ENCODE measurements at places on chromosomes 2 and 18.

DNA sequence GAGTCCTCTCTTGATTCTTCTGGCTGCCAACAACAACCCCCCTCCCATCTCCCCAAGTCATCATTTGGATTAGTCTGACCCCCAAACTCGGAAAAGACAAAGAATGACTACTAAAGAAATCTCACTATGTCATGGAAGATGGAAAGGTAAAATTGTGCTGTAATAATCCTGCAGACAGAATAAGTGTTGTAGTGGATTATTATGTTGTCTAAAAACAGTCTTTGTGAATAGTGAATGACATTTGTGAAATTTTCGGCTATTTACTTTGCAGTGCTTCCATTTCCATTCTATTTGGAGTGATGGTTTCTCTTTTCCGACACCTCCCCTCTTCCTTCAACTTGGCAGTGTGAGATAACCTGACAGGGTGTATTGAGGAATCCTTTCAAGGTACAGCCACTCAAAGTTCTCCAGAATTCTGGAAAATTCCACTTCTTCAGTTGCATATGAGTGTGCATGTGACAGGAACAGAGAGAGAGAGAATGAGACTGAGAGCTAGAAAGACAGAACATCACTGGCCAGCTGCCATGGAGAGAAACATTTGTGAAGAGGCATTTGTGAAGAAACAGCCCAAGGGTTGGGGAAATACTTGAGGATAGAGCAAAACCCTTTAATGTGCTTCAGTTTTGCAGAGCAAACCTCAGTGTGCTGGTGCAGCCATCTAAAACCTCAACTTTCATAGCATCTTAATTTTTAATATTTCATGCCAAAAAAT lies 141.9 kb upstream of the DLX2 start:
- no peak for DNase-seq

GRCh38 chr2:48268671-48269070 lies 261.3 kb upstream of the STON1 start:
- DNase-seq = no peak

- DNase-seq = no peak
These were observed 228.7 kb downstream of the ARHGAP15 start for GRCh38 chr2:143357966-143358365.

- no peak for DNase-seq
These were observed 168.6 kb downstream of the ZNF407 start for GRCh38 chr18:74766251-74766650.

DNA sequence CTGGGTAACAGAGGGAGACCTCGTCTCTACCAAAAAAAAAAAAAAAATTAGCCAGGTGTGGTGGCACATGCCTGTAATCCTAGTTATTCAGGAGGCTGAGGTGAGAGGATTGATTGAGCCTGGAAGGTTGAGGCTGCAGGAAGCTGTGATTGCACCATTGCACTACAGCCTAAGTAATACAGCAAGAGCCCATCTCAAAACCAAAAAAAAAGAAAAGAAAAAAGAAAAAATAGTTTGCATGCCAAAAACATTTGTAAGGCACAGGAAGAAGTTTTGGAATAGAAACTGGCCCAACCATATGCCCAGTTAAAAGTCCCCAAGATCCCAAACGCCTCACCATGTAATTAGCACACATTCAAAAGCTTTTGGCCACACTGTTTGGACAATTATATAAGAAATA lies 13.4 kb upstream of the ACOXL start:
- no peak for DNase-seq

GRCh38 chr2:241798081-241798630 lies 10.8 kb upstream of the NEU4 start:
- peak; percentile 21 for DNase-seq

- DNase-seq = no peak
These were observed 43.7 kb upstream of the APCDD1 start for GRCh38 chr18:10410472-10411308.

- DNase-seq = no peak
These were observed 162.0 kb downstream of the SH3BP4 start for GRCh38 chr2:235113854-235114253.

DNA sequence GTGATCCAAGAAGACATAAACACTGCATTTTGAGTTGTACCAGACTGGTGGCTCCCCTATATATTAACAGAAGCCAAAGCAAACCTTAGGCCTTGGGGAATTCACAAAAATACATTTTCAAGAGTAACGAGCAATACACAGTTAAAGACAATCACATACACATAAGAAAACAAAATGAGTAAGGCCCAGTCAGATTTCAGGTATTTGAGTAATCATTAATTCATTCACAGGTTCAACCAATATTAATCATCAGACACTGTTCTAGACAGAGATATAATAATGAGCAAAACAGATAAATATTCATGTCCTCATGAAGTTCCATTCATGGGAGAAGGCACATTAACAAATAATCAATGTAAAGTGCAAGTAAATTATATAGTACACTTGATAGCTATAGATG lies 9.6 kb downstream of the STPG4 start:
- DNase-seq = no peak

GRCh38 chr2:241958818-241959545 lies 89.5 kb downstream of the RTP5 start:
- DNase-seq = no peak

GRCh38 chr18:62880673-62881364 lies 165.5 kb downstream of the PHLPP1 start:
- DNase-seq = peak; percentile 13

- DNase-seq = no peak
These were observed 4.0 kb downstream of the WDR54 start for GRCh38 chr2:74425523-74425922.

GRCh38 chr18:75304678-75305557 lies 94.3 kb downstream of the TSHZ1 start:
- DNase-seq = no peak

GRCh38 chr18:36693931-36694620 lies 134.7 kb downstream of the TPGS2 start:
- peak; percentile 87 for DNase-seq

DNA sequence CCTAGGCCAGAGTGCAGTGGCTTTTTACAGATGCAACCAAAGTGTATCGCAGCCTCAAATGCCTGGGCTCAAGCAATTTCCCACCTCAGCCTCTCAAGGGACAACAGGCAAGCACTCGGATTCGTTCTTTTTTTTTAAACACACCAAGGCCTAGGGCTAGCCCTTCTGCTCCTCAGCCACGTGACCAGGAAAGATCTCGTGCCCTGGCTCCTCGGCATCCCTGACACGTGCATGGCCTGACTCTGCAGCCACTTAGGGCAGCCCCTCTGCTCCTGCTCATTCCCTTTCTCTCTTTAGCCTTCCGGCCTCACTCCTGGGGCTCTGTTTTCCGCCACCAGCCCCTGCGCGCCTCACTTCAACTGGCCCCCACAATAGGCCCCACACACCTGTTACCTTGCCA lies 18.4 kb downstream of the FAM178B start:
- no peak for DNase-seq

DNA sequence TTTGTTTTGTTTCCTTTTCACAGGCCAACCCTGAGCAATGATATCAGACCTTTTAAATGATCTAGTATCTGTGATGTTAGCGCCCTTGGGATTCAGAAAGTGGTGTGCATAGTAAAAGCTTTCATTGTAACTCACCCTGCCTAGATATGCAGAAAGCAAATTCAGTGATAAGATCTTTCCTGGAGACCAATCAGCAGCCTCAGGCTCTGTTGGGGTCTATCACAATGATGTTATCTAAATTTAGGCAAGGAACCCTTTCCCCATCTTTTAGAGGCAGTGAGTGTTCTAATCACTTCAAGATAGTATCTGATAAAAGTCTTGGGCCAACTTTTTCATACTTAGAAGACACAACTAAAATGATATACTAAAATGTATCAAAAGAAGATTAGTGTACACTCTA lies 23.6 kb upstream of the PNO1 start:
- no peak for DNase-seq

- no peak for DNase-seq
These were observed 208.0 kb downstream of the TFCP2L1 start for GRCh38 chr2:121076885-121077549.

DNA sequence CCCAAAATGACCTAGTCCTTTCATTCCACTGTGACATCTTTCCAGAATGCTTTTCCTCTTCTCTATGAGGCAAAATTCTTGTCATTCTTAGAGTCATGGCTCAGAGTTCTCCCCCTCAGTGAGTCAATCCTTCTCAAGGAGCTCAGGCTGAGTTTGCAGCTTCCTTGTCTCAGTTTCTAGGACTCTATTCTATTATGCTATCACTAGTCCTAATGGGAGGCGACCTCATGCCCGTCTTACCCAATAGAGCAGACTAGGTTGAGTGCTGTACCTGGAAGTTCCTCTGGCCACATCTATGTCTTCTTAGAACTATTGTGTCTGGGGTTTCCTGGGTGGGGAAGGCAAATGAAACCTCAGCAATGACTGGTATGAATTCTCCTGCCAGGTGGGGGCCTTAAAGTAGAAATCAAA lies 51.5 kb downstream of the HAUS1 start:
- DNase-seq = no peak

DNA sequence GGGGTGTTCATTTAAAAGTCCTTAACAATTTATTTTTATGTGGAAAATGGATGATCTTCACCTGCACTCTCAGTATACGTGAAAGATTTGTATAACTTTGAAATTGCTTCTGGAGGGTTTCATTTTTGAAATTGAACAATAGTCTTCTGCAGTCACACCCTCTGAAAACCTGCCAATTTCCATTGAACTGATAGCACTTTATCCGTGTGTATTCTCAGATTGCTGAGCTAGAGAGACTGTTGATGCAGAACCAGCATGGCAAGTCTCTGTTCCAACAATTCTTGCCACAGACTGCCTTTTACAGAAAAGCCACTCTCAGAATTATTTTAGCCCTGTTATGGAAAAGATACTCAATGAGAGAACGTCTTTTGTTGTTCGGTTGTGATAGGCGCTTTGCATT lies 6.6 kb upstream of the GULP1 start:
- no peak for DNase-seq

DNA sequence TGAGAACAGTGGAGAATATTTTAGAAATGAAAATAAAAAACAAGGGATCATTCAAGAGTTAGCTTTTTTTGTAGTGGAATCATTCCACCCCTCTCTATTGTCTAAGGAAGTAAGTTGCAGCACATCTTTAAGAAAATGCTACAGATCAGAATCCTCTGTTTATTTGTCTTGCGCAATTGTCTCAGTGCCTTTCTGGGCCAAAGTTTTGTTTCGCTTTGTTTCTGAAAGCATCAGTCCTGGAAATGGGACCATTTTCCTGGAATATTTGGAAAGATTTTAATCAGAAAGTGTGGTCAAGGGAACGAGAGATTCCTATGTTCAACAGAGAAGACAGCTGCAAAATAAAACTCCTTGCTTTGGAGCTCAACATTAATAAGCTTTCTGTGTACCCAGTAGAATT lies 74.0 kb downstream of the NRXN1 start:
- no peak for DNase-seq

All from SHP77 (cell line).